ENCODE measurements at places on chromosomes 11 and 22. TPM values are rescaled to one million over a fixed set of nuclear protein-coding genes. Genes with fewer than 3 reads are reported as not detected.
A peak's percentile ranks its signal among the peaks of the same experiment; 100 is the strongest.

DNA sequence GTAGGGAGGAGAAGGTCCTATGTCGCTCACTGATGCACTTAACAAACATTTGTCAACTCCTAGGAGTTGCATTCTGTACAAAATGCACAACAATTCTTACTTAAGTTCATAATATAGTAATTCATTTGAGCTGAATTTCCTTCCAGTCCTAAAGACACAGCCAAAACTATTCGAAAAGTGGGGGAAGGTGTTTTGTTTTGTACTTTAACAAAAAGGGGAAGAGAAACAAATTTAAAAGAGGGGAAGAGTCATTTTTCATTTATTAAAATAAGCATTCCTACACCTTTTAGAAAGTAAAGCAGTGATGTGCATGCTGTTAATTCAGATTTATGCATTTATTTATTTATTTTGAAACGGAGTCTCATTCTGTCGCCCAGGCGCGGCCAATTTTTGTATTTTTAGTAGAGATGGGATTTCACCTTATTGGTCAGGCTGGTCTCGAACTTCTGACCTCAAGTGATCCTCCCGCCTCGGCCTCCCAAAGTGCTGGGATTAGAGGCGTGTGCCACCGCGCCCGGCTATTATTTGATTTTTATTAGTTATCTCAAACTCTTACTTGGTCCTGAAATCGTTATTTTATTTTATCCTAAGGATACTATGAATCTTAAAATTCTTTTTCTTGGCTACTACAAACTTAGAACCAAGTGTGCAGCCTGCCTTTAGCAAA lies 1.1 kb upstream of the FANCF start:
- H3K27me3 ChIP-seq: no peaks in the 10 kb centered on the region
- DNase-seq: no peak
- peak overlapping the region; percentile 94 for H3K27ac ChIP-seq
- peaks cover 9% of the 10 kb centered on the region for H3K4me1 ChIP-seq
- H3K36me3 ChIP-seq: no peaks in the 10 kb centered on the region

- no peak overlapping the region for H3K4me3 ChIP-seq
- H3K27ac ChIP-seq: peak overlapping the region; percentile 13
- H3K4me1 ChIP-seq: peaks cover 19% of the 10 kb centered on the region
- DNase-seq: no peak
- no peaks in the 10 kb centered on the region for H3K36me3 ChIP-seq
- H3K27me3 ChIP-seq: no peaks in the 10 kb centered on the region
Measured at GRCh38 chr22:39871008-39871798, 22.4 kb downstream of the ENTHD1 start.

DNA sequence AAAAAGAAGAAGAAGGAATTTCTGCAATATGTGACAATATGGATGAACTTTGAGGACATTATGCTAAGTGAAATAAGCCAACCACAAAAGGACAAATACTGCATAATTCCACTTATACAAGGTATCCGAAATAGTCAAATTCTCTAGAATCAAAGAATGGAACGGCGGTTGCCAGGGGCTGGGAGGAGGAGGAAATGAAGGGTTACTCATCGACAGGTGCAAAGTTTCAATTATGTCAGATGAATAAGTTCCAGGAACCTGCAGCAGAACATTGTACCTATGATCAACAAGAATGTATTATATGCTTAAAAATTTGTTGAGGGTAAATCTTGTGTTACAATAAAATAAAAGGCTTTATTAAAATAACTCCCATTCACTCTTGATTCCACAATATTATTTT lies 49.0 kb downstream of the SC5D start:
- H3K27ac ChIP-seq: no peak overlapping the region
- peaks cover 8% of the 10 kb centered on the region for H3K27me3 ChIP-seq
- H3K36me3 ChIP-seq: no peaks in the 10 kb centered on the region
- no peak overlapping the region for H3K4me3 ChIP-seq
- no peak for DNase-seq

MRPL16 gene
- total RNA-seq: 58.7 TPM

APOBEC3B gene
- 0.64 TPM for total RNA-seq

ANKK1 gene
- total RNA-seq: not detected
